Hepatocyte (in vitro differentiated cells): ENCODE measurements at places on chromosomes 5 and 9. TPM values are rescaled to one million over a fixed set of nuclear protein-coding genes. Genes with fewer than 3 reads are reported as not detected.
A peak's percentile ranks its signal among the peaks of the same experiment; 100 is the strongest.

GRCh38 chr5:33793276-33793675 is 98.5 kb downstream of the ADAMTS12 start:
- H3K4me3 ChIP-seq = no peak overlapping the region
- H3K27me3 ChIP-seq = no peaks in the 10 kb centered on the region
- no peak for DNase-seq
- no peak overlapping the region for H3K27ac ChIP-seq
- no peaks in the 10 kb centered on the region for H3K4me1 ChIP-seq

GRCh38 chr5:42854795-42855194 is 43.1 kb upstream of the SELENOP start:
- no peaks in the 10 kb centered on the region for H3K36me3 ChIP-seq
- peak overlapping the region; percentile 89 for H3K27ac ChIP-seq
- peak; percentile 64 for DNase-seq
- H3K4me1 ChIP-seq = peaks cover 42% of the 10 kb centered on the region
- no peak overlapping the region for H3K4me3 ChIP-seq

DNA sequence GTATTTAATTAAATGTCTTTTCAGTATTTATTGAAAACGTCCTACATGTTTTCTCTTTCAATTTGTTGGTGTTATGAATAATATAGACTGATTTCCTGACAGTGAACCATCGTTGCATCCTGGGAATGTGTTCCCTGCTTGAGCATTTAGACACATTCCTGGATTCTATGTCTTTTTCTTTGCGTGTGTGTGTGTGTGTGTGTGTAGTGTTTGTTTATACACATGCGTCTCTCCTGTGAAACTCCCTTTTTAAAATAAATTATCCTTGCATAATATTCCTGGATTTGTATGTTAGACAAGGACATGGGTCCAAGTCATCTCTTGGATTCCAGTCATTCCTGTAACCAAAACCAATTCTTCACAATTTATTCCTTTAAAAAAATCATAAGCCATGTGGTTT is 153.4 kb downstream of the HSPA4 start:
- no peak overlapping the region for H3K27ac ChIP-seq
- no peaks in the 10 kb centered on the region for H3K4me1 ChIP-seq
- no peaks in the 10 kb centered on the region for H3K36me3 ChIP-seq
- no peak for DNase-seq
- no peak overlapping the region for H3K4me3 ChIP-seq
- H3K27me3 ChIP-seq = no peaks in the 10 kb centered on the region

DNA sequence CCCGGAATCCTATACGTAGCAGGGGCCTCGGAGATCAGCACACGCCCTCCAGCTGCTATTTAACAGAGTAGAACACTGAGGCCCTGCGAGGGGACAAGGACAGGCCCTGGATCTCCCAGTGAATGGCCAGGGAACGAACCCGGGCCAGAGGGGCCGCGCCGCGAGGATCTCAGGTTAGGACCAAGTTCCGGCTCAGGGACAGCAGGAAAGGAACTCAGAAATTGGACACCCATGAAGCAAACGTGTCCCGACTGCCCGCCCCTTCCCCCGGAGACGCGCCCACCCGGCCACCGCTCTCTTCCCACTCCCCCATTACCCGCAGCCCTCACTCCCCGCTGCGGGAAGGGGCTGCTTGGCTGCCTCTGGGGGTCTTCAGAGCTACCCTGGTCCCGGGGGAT is 1.0 kb upstream of the FOXE1 start:
- peaks cover 15% of the 10 kb centered on the region for H3K4me1 ChIP-seq

SMAD5 gene
- 67.4 and 68.8 TPM in 2 replicates for total RNA-seq
